ENCODE measurements at places on chromosomes 6 and 20. TPM values are rescaled to one million over a fixed set of nuclear protein-coding genes. Genes with fewer than 3 reads are reported as not detected.

DNA sequence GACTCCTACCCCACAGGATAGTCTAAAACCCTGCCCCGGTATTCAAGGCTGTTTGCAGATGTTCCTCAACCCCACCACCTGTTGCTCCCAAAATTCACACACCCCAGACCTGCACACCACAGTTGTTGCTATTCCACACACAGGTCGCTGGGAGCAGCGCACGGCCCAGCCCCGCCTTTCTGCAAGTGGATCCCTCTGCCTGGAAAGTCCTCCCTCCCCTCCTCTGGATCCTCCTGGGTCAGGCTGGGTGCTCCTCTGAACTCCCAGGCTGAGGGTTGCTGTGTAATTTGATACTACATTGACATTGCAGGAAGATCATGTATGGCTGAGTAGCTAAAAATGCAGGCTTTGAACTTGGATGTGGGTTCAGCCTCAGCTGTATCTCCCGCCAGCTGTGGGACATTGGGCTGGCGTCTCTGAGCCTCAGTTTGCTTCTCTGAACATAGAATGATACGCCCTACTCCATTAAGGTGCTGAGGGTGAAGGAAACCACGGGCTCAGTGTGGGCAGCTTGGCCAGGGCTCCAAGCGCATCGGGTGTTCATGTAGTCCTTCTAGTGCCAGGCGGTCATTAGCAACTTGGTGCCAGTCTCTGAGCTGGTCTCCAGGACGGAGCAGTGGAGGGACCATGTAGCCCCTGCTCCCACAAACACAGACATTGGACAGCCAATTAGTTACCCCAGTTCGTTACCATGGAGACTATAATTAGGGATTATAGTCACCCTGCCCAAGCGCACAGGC, 13.9 kb upstream of the CCN5 start:
- peak; percentile 19 for DNase-seq

The C20orf144 gene
- polyA plus RNA-seq = 0.33 TPM

GRCh38 chr6:25009393-25009710, 73.6 kb upstream of the RIPOR2 start:
- no peak for DNase-seq

- no peak for DNase-seq
These were observed 8.0 kb upstream of the RTF2 start for GRCh38 chr20:56460459-56460858.

The FNDC1 gene
- polyA plus RNA-seq = 6.3 TPM

GRCh38 chr6:4030669-4031068, 48.3 kb downstream of the FAM217A start:
- no peak for DNase-seq

GRCh38 chr6:161272635-161273273, 1.1 kb downstream of the AGPAT4 start:
- DNase-seq = peak; percentile 34

DNA sequence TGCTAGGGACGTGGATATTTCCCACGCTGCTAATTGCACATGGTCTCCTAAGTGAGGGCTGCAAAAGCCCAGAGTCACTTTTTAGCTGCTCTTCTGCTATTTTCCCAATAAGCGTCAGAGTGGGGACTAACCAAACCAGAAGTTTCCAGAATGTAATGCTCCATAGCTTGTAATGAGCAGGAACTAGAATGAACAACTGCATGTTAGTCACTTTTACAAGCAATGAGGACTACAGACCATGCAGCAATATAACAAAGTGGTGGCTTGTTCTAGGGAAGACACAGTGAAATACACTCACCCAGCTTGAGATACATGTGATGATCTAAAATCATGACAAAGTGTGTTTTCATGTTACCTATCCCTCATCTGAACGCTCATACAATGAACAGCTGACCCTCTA, 314.1 kb upstream of the SGK1 start:
- DNase-seq = no peak

DNA sequence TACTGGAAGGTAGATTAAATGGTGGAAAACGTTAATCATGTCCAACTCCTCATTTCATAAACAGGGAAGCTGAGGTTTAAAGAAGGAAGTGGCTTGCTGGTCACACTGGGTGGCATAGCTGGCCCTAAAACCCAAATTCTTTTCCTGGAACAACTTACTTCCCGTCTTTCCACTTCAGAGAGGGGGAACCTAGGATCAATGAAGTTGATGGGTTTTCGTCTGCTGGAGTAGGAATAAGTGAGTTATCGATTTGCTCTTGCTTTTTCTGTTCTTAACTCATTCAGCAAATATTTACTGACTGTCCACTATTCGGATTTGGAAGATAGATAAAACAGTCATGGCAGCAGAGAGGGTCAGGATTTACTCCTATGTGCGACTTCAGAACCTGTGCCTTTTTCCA, 1.2 kb upstream of the SYS1 start:
- no peak for DNase-seq

The WFDC2 gene
- 164 TPM for polyA plus RNA-seq

- no peak for DNase-seq
These were observed 306.4 kb downstream of the TSHZ2 start for GRCh38 chr20:53278555-53278954.

DNA sequence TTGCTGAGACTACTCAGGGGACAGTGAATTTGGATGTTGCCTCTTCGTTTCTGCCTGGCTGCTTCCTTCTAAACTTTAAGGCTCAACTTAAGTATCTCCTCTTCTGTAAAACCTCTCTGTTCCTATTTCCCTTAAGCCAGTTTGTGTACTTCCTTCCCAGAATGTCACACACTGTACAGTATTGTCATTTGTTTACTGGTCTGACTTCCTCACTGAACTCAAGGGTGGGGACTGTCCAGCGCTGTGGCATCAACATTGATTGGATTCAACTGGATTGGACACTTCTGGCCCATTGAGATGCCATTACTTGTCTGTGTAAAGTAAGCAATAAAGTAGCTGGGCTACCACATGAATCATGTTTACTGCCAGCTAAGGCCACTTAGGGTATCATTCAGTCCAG, 69.7 kb downstream of the ANKS1A start:
- DNase-seq = no peak

The OR10C1 gene
- not detected for polyA plus RNA-seq

GRCh38 chr20:50283922-50284810, 93.5 kb downstream of the CEBPB start:
- DNase-seq = no peak

- peak; percentile 17 for DNase-seq
These were observed 758.0 kb downstream of the FRK start for GRCh38 chr6:115302731-115303130.

- peak; percentile 53 for DNase-seq
These were observed 39.6 kb downstream of the ESR1 start for GRCh38 chr6:151847064-151847463.

The EYA4 gene
- polyA plus RNA-seq = 15.3 TPM

The ECI2 gene
- 103 TPM for polyA plus RNA-seq

The PRICKLE4 gene
- 6.8 TPM for polyA plus RNA-seq

The BPI gene
- polyA plus RNA-seq = 0.32 TPM

DNA sequence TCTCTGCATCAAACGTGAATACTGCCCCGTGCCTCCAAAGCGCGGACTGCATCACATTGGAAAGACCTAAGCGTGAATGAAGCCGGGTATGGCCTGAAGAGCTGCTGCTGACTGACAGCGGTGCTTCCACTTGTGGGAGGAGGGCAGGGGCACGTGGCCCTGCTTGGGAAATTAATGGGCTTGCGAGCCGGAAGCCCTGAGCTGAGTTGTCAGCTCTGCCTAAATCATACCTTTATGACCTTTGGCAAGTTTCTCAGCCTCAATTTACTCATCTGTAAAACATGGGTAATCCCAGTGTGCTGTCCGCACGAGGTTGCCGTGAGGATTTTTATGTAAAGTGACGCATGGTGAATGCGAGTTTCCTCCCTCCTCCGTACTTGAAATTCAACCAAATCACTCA, 67.0 kb upstream of the FOXQ1 start:
- DNase-seq = no peak

DNA sequence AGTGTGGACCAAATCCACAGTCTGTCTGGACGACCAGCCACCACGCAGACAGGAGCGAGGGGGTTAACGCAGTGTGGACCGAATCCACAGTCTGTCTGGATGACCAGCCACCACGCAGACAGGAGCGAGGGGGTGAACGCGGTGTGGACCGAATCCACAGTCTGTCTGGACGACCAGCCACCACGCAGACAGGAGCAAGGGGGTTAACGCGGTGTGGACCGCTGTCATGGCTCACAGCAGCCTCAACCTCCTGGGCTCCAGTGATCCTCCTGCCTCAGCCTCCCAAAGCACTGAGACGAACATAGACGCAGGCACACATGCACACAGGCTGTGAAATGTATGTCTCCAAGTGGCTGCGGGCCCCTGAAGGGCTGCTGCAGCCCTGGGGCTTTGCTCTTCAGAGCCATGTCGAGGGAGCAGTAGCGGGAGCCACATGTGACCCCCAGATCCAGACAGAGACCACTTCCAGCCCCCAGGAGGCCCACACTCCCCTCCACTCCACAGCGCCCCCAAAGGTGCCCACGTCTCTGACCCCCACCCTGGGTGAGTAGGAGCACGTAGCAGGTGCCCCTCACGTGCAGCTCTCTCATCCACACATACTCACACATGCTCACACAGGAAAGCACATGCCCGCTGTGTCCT, 98.1 kb downstream of the YTHDF1 start:
- no peak for DNase-seq
